Large intestine (tissue), 12 donors: ENCODE measurements at places on chromosomes 12 and 14.

DNA sequence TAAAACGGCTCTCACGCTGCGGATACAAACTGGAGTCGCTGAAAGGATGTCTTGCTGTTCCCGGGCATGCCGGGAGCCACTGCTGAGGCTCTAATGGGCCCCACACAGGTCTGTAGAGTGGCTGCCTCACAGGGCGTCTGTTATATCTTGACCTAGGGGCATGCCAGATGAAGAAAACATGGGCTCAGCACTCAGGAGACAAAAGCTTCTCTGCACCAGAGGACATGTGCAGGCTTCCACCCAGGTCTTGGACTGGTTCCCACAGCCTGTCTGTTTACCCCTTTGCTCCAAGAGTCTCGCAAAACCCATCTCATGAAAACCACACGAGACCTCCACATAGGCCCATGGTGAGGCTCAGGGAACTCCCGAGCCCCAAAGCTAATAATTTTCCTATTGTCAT, 134.2 kb downstream of the RPS29 start:
- DNase-seq, result no peak

- DNase-seq, result no peak
Observed at GRCh38 chr12:96241846-96242256, 47.7 kb downstream of the ELK3 start.

GRCh38 chr14:99127651-99128167, 144.3 kb downstream of the BCL11B start:
- peak; percentile 17 for DNase-seq

- peak; percentile 62 for DNase-seq
Observed at GRCh38 chr14:89973234-89973823, 17.6 kb downstream of the TDP1 start.

GRCh38 chr12:75812271-75813018, 219.1 kb downstream of the PHLDA1 start:
- peak; percentile 12 for DNase-seq

GRCh38 chr14:77306851-77307496, 13.7 kb downstream of the POMT2 start:
- peak; percentile 34 for DNase-seq

DNA sequence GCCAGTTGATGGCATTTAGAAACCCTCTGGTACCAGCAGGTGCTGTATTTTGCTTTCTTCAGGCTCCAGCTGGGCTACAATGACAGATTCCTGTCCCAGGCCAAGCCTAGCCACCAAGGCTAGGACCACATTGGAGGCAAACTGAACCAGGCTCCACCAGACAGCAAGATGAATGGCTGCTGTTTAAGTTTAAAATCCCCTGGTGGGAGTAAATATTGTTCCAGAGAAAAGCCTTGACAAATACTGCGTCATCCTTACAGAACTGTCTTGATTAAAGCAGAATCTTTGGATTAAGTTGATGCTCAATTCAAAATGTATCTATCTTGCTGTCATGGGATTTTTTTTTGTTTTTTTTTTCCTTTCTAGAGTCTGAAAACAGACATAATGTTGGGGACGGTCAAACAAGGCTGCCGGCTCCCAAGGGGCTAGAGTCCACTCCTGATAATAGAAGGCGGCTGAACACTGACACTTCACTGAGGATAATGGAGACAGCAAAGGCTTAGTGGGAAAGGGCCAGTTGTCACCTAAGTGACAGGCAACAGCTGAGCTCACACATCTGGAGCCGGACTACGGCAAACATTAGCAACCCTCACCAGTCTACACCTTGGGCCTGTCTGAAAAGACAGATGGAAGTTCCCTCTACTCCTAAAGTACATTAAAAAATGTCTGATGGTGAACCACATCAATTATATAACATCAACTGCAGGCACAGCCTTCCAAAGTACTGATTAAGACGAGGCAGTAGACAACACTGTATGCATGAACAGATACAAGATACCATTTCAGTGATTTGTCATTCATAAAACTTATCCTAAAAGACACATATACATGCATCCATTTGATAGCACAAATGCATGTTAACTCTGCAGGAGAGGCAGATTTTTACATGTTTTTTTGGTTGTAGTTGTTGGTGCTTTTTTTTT, 1.7 kb downstream of the PRICKLE1 start:
- peak; percentile 48 for DNase-seq

DNA sequence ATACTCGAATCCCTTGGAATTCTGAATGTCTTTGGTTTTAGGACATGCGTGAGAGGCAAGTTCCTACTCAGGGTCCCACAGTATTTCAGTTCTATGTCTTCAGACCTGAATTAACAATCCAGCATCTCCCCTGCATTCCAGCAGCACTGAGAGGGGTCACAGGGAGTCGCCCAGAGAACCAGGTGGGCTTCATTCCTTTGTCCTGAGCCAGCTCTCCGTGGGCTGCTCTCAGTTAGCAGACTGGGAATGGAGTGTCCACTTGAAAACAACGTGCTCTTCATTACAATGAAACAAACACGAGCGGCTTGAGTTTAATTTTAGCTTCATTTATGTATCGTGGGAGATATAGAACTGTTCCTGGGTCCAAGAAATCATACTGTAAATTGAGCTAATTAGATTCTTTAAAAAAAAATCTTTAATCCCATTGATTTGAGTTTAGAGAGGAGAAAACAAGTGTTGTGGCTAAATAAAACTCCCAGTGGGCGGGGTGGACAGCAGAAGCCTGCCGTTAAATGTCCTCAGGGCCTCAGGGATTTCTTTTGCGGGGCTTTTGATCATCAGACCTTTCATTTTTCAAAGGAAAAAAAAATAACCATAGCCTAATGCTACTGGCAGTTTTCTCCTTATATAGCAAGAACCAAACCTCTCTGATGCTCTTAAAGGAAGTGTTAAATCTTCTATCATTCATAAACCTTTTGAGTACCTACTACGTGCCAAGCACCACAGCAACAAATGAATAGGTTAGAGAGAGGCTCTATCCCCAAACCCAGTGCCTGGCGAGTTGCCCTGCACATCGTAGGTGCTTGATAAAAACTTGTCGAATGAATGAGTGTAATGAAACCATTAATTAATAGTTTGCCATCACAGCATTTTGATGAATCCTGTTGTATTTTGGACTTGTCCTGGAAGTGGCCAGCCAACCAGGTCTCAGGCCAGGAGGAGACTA, 140.4 kb downstream of the CHST11 start:
- DNase-seq, result no peak

DNA sequence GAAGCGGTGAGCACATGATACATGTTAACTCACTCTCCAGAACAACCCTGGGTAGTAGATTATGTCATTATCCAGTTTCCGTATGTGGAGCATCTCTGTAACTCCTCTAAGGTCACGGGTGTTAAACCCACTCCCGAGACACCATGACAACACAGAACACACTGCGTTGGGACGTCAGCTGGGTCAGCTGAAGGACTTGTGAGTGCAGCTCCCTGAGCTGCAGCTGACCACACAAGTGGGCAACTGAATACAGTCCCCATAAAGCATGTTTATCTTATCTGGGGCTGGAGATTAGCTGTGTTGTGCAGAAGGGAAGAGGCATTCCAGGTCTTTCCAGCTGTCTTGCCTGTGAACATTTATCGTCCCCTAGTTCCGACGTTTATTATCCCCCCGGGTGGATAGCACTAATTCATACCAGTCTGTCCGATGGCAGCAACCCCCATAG, 211.5 kb downstream of the CHST11 start:
- DNase-seq, result peak; percentile 26

- DNase-seq, result no peak
Observed at GRCh38 chr14:68027276-68027675, 207.7 kb downstream of the RAD51B start.

GRCh38 chr14:56150645-56151345, 32.6 kb downstream of the PELI2 start:
- no peak for DNase-seq

DNA sequence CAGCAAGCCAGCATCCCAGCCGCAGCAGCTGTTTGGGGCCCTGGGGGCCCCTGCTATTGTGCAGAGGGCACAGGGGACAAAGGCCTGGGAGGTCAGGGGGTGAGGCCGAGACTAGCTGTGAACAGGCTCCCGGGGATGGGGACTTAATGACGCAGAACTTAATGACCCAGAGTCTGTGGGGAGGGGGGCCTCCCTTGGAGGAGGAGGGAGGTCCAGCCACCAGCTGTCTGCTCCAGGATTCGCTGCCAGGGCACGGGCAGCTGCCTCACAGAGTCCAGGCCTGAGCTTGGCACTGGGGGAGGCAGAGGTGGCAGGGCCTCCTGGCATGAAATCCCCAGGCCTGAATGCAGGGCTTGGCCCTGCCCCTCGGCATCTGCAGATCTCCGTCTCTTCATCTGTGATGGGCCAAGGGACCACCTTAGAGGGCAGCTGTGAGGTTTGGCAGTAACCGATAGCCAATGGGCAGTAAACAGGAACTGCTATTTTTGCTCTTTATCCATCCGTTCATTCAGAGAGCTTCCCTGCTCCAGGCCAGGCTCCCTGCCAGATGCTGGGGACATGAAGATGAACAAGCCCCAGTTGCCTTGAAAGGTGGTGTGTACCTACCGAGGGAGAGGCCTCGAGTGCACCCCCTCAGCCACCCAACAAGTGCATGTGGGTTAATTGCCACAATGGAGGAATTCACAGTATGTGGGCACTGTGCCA, 6.7 kb downstream of the FAM222A start:
- no peak for DNase-seq

- DNase-seq, result no peak
Observed at GRCh38 chr14:42541535-42542001, 934.9 kb downstream of the LRFN5 start.

DNA sequence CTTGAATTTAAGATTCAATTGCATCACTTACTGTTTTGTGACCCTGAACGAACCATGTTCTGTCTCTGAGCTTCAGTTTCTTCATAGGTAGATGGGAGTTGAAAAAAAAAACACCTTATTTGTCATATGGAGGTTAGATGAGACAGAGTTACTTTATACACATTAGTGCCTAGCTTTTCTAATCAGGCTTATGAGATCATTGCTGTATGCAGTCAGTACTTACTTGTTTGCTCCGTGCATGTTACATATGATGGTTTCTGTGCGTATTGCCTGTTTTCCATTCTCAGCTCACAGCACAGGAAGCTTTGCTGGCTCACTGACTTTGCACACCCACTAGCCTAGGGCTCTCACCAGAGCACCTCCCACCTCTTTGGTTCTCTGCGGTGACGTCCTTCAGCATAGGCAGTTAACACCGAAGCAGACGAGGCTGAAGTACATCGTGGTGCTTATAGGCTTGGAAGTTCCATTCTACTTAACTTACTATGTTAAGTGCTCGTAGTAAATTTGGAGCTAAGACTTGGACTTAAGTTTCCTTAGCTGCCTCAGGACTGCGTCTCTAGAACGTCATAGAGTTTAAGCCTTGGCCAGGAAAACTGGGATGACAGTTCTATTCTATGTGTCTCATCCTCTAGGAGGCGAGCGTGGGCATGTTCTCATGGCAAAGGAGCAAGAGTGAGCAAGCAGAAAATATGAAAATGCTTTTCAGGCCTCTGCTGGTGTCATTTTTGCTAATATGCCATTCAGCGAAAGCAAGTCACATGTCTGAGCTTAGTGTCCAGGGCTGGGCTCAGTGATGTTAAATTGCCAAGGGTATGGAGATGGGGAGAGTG, 57.3 kb downstream of the NRXN3 start:
- DNase-seq, result no peak

GRCh38 chr12:53047221-53048032, 2.4 kb upstream of the TNS2 start:
- peak; percentile 73 for DNase-seq

- no peak for DNase-seq
Observed at GRCh38 chr12:68422159-68422558, 90.0 kb upstream of the MDM1 start.

- peak; percentile 95 for DNase-seq
Observed at GRCh38 chr14:58199726-58200479, at the start of gene ACTR10. Gene ACTR10 (plus strand): TSS chr14:58200149. CDS start chr14:58200218, 69 bp downstream.

DNA sequence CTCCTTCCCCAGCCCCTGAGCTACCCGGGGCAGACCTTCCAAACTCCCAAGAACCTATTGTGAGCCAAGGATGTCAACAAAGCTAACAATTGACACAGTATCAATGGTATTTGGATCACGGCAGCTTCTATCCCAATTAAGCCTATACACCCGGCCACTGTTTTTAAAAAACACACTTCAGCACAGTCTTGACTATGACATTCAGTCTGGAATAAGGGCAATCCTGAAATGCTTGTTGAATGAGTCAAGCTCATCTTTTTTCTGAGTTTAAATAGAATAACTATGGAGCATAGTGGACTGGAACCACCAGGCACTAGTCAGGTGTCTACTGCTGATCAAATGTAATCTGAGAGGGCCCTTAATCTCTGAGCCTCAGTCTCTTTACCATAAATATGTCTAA, 5.7 kb downstream of the DENND5B start:
- DNase-seq, result no peak

DNA sequence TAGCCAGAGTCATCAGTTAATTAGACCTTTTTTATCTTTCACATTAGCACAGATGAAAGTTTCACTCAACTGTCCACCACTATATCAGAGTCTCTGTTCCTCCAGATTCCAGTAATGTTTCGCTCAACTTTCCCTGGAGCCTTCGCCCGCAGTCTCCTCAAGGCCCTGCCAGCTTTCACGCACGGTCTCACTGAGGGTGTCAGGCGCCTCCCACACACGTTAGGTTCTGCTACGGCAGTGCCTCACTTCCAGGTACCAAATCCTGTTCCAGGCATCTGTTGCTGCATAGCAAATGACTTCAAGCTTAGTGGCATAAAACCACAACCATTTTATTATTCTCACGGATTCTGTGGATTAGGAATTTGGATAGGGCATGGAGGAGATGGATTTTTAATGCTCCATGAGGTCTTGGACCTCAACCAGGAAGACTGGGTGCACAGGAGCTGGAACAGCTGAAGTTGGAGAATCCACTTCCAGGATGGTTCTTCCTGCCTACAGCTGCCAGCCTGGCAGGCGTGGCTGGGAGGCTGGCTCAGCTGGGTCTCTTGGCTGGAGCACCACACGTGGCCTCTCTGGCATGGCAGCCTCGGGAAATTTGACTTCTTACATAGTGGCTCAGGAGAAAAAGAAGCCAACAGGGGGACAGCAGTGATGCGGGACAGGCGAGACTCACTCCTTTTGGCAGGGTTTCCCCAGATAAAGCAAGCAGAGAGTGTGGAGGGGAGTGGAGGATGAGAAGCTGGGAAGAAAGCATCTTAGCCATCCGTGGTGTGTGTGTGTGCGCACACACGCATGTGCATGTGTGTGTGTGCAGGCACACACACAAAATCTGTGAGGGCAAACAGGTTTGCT, 21.3 kb upstream of the BCDIN3D start:
- DNase-seq, result no peak

GRCh38 chr12:117080661-117081144, 18.5 kb downstream of the TESC start:
- DNase-seq, result no peak

DNA sequence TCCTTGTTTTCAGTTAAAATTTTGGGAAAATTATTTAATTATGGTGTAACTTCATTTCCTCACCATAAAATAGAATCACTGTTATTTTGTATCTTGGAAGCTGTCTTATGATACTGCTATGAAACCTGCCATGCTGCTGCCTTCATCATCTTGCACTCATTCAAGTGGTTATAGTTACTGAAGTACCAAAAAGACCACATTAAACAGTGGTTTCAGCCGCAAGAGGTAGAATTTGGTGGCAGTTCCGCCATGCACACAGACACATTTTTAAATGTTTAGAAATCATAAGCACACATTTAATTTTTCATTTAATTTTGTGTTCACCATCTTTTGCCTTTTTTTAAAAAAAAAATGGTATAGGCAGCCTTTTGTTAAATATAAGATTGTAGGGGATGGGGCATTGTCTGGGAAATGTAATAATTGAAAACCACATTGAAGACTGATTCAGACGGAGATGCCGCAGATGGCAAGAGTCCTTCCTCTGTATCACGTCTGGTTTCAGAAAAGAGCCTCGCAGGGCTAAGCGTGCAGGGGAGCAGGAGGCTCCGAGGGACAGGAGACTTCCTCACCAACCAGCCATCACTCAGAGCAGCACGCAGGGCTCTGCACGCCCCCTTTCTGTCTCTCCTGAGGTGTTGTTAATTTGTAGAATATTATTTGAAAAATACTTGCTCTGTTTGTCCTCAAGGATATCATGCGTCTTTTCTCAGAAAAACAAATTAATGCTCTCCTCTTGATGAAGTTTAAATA, 115.2 kb upstream of the PELI2 start:
- no peak for DNase-seq
